ENCODE measurements at places on chromosomes 1 and 21.

- DNase-seq = no peak
Measured at GRCh38 chr1:34928066-34928696, 1.3 kb downstream of the DLGAP3 start.

DNA sequence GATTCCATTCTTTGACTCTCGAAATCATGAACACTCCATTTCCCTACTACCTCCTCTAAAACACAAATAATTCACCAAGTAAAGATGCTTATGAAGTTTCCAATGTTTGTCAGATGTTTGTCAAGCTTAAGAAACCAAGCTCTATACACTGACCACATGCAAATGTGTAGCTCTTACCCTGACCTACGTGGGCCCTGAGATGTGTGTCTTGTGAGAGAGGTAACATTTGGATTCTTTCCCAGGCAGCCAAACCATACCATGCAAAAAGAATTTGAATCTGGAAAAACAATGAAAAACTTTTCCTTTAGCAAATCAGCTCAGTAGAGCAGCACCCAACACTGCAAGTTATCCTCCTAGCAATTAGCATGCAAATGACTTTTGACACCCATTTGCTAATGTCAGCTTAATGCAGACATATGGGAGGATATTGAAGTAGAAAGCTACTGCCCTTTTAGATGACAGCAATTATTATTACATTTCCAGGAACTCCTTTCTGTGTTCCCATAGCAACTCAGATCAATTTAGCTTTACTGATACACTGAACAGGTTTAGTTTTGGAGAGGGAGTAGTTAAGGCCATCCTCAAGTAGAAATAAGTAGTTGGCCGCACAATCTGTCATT is 83.2 kb upstream of the RGS4 start:
- DNase-seq = no peak

DNA sequence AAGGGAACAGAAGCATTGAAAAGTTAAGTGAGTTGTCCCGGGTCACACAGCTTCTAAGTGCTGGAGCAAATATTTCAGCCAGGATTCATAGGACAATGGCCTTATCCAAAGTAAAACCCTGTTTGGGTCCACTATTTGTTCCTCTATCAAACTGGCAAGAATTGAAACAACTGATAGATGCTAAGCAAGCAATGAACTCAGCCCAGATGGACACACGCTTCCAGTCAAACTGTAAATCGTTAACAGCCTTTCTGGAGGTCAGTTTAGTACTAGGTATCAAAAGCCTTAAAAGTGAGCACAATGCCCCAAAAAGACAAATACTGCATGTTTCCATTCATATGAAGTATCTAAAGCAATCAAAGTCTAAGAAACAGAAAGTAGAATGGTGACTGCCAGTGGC is 779 bp upstream of the SVBP start:
- DNase-seq = no peak

- no peak for DNase-seq
Measured at GRCh38 chr21:33991133-33991532, 75.5 kb upstream of the ATP5PO start.

DNA sequence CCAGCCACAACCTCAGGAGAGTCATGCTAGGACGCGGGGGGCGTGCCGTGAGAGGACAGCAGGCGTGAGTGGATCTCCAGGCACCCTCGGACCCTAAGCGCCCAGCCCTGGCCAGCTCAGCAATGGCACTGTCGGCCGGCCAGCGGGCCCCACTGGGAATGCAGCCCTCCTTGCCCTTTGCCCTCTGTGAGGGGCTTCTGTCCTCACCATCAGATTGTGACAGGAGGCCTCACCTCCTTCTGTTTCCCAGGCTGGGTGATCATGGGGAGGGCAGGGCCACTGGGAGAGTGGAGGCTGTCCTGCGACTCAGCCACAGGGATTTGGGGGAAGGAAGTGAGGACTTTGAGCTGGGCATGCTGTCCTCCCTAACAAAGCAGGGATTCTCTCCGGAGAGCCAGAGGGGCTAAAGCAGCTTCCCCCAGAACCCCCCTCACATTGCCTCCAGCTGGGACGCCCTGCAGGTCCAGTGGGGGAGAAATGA is 6.6 kb upstream of the LRRC3 start:
- DNase-seq = no peak

- peak; percentile 87 for DNase-seq
Measured at GRCh38 chr1:37056325-37056724, 22.0 kb upstream of the GRIK3 start.

DNA sequence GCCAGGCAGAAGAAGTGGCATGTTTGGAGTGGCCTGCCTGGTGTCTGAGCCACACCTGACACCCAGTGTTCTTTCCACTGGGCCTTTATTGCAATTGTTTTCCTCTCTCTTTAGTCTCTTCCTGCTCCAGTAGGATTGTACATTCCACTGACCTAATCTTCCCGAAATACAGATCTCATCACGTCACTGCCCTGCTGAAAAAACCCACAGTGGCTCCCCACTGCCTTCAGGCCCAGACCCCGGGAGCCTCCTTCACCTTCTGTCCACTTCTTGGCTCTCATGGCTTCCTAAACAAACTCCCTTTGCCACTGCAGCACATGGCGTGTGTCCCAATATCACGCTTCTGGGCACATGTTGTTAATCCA is 25.3 kb upstream of the ATP5PO start:
- DNase-seq = no peak

- DNase-seq = no peak
Measured at GRCh38 chr1:151703813-151704212, 12.8 kb downstream of the CELF3 start.

DNA sequence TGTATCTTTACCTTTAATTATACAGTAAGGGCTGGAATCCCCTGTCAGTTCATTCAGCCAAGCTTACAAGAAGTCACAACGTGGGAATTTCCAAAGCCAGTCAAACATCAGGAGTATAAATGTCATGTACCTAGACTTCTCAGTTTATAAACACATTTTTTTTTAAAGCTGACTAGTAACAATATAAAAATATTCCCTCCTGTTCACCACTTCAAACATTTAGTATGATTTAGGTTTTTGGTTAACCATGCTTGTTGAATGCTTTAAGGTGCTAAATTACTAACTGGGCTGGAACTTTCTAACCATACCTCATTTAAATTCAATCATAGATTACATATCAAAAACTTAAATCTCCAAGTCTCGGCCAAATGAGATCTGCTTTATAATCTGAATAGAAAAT is 44.0 kb downstream of the JAK1 start:
- DNase-seq = no peak

GRCh38 chr1:173175514-173176145 is 31.5 kb downstream of the TNFSF4 start:
- DNase-seq = no peak

DNA sequence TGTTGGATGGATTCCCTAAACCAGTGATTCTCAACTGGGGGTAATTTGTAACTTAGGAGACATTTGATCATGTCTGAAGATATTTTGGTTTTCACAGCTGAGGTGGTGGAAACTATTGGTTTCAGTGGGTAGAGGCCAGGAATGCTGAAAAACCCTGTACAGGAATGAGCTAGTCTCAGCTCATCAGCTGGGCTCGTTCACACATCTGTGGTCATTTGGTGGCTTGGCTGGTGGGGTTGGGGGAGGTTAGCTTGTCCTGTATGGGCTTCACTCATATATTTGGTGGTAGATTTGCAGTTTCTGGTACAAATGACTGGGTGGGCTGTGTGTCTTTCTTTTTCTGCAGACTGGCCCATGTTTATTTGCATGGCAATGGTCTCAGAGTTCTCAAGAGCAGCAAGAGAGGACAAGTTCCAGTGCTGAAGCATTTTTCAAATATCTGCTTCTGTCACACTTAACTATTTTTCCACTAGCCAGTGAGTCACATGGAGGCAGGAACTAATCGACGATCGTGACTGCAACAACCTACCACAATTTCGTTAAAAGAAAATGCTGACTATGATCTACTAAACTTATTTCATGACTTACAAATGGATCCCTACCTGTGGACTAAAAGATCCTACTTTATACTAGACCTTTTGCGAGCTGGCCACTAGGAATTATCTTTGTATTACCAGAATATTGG is 321.7 kb upstream of the PLXNA2 start:
- no peak for DNase-seq

All from NCI-H1092 (cell line).